ENCODE measurements at places on chromosomes 3 and 15.

DNA sequence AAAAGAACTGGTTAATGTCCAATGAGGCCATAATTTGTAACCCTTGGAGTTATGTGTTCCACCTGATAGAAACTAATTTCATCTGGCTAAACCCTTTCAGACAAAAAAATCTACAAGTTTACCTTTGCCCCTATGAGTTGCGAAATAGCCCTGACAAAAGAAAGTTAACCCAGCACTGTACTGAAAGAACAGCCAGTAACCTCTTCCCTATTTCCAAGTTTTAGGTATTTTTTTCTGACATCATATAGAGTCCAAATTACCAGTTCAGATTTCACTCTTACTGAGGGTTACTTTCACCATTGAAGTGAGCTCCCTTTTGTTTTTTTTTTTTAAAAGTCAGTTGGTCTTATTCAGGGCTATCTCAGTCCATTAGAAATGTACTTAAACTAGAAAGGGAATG is 42.8 kb upstream of the PTPRG start:
- DNase-seq = no peak

DNA sequence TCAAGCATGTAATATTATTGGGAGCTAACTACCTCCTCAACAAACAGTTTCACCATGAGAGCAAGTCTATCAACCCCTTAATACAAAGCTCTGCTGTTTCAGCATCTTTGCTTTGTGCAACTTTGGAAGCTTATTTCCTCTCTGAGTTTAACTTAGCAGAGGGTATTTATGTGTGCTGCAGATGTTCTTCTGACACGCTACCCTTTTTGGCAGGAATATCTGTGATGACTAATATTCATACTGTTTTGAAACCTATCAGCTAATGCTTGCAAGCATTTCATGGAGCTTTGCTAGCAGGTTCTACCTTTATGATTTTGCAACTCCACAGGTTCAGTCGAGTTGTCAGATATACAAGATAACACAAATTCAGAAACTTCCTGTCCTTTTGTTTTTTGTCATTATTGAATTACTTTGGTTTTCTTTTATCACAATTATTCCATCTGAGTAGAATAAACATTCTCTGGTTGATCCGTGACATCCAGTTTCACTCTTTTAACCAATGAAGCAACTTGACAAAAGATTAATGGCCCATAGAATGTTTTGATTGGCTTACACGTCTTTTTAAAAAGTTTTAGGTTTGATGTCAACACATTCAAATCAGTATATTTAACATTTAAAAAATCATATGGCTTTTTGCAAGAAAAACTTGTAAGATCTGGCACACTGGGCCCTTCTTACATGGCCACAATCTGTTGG is 1.7 kb upstream of the SLC9A9 start:
- DNase-seq = peak; percentile 15

- no peak for DNase-seq
Measured at GRCh38 chr3:151896246-151897012, 23.0 kb downstream of the SUCNR1 start.

- DNase-seq = no peak
Measured at GRCh38 chr3:127252446-127252845, 35.4 kb downstream of the PRR20G start.

DNA sequence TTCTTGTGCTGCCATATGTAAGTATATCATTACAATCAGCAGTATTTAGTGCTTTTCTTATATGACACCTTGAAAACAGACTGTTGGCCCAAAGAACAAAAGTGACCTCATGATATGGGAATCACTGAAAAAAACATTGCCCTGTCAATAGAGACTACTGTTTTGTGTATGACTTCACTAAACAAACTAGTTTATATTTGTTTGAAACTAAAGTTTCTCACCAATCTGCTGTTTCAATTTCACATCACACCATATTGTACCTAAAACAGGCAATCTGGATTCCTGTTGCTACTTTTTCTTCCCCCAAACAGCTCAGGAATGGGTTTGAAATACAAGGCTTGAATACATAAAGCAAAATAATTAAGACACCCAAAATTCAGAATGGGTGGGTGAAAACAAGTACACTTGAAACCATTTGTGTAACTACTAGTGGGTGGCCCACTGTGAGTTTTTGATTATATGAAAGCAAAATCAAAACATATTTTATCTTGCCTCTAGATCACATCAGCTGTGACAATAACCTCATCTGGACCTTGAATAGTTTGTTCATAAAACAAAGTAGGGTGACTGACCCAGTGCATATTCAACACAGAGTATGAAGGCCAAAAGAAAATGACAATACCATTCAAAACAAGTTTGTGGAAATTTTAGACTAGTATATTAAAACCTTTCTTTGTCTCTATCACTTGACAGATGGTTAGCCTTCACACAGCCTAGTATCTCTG is 5.9 kb downstream of the ZBTB20 start:
- no peak for DNase-seq

- no peak for DNase-seq
Measured at GRCh38 chr15:61951949-61952348, 108.3 kb downstream of the VPS13C start.

DNA sequence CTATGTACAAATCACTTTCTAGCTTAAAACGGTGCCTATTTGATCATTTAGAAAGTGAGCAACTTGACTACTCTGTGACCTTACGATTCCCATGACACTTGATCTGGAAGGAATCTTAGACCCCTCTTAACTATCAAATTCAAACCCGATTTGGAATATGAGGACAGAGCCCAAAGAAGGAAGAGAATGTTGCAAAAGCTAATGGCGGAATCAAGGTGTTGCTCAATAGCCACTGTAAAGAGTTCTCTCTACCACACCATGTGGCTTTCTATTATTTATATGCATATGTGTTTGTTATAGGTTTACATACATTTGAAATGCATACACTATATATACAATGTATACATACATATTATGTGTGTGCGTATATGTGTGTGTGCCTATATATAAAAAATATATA is 39.9 kb downstream of the PYDC2 start:
- DNase-seq = no peak

GRCh38 chr3:76134166-76134565 is 348.8 kb upstream of the ZNF717 start:
- no peak for DNase-seq

DNA sequence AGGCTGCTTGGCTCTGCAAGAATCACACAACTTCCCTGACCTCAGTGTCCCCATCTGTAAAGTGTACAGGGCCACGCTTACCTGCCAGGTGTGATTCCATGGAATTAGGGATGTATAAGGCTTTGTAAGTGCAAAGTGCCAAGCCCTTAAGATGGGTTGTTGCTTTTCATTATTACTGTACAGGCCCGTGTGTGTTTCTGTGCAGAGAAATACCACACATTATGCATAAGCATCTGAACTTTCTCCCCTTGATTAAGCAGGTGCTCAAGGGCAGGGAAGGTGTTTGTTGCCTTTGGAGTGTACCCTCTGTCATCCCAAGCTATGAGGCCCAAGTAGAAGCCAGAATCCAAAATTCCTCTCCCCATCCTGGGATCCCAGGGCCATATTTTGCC is 13.6 kb upstream of the HRH1 start:
- DNase-seq = no peak

- no peak for DNase-seq
Measured at GRCh38 chr15:56496635-56497034, 31.7 kb upstream of the MNS1 start.

GRCh38 chr3:99699841-99700240 is 61.4 kb downstream of the COL8A1 start:
- DNase-seq = no peak

DNA sequence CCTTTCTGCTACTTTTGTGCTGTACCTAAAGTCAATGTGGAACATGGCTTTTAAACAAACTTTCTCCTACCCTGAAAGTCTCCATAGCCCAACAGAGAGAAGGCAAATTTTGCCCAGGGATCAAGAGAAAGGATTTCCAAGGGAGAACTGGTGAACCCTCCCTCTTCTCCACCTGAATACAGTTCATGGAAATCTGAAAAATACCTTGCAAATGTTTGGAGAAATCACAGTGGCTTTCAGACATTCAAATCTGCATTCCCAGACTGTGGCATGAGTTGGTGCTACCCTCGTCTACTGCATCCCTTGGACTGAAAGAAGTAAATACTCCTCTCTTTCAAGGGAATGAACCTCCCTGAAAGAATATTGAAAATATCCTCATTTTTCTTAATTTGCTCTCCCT is 38.7 kb downstream of the ZIC4 start:
- DNase-seq = no peak

DNA sequence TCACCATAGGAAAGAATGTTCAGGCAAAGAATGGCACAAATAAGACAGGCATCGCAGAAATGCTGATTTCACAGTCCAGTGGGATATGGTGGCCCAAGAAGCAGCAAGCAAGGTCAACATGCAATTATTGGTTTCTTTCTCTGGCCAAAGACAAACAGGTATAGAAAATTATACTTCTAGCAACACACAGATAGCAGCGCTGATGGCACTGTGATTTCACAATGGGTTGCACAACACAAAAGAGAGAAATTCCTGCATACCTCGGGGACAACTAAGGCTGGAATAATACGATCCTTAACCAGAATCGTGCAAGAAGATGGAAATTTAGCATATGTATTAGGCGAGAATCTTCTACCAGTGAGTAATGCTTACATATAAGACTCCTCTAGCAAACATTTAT is 76.3 kb upstream of the NR2F2 start:
- no peak for DNase-seq

DNA sequence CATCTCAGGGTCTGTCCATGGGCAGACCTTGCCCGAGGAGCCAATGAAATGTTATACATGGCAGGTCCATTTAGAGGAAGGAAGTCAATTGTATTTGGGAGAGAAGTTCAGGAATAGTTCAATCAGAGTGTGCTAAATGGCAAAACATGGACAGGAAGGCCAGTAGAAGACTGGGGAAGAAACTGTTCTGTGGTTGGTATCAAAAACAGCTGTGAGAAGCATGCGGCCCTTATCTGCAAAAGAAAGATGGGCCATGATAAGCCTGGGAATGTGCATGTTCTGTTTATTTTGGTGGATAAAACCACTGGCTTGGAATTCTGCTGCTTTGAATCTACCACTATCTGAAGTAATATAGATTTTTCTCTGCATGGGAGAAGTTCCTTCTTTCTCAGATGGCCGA is 100.4 kb downstream of the MCTP2 start:
- DNase-seq = no peak

DNA sequence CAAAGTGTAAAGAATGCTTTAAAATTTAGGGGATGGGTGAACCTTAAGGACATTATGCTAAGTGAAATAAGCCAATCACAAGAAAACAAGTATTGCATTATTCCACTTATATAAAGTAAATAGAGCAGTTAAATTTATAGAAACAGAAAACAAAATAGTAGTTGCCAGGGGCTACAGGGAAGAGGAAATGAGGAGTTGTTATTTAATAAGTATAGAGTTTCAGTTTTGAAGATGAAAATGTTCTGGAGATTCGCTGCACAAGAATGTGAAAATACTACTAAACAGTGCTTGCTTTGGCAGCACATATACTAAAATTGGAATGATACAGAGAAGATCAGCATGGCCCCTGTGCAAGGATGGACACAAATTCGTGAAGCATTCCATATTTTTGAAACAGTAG is 32.0 kb downstream of the DNAH12 start:
- DNase-seq = no peak

DNA sequence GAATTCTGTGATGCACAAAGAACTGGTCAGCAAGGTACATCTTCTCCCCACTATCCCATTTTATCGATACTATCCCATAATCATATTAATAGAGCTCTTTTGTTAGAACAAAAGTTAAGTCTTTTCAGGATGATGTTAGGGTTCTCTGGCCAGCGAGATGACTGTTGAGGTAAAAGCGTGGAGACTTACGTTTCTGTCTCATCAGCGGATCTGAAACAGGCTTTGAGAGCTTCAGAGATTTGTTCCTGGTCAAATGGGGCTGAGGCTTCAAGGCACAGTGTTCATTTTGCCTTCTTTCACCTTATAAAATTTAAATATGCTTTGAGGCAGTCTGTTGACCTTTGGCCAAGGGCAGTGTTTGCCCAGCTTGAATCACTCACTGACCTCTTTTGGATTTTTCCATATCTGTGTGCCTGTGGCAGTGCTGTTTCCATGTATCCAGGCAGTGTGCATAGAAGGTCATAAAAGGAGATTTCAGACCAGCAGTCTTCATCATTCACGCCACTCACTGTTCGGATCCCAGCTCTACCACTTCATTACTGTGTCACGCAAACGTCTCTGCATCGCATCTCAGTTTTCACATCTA is 3.1 kb downstream of the ADAMTSL3 start:
- DNase-seq = no peak

- no peak for DNase-seq
Measured at GRCh38 chr15:73264881-73265280, 103.9 kb downstream of the HCN4 start.

DNA sequence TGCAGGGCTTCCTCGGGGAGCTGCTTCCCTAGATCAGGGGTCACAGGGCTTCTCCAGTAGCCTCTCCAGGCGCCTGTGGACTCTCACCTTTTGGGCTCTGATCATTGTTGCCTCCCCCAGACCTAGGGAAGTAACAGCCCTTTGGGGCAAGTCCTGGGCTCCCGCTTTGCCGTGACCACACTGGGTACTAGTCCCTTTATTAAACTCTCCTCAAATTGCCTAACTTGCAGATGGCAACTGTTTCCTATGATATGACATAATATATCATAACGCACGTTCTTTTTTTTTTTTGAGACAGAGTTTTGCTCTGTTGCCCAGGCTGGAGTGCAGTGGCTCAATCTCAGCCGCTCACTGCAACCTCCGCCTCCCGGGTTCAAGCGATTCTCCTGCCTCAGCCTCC is 17.9 kb upstream of the NRROS start:
- no peak for DNase-seq

- DNase-seq = no peak
Measured at GRCh38 chr15:56920367-56920627, 1.9 kb downstream of the TCF12 start.

GRCh38 chr3:44065311-44066094 is 176.2 kb upstream of the TOPAZ1 start:
- DNase-seq = no peak

DNA sequence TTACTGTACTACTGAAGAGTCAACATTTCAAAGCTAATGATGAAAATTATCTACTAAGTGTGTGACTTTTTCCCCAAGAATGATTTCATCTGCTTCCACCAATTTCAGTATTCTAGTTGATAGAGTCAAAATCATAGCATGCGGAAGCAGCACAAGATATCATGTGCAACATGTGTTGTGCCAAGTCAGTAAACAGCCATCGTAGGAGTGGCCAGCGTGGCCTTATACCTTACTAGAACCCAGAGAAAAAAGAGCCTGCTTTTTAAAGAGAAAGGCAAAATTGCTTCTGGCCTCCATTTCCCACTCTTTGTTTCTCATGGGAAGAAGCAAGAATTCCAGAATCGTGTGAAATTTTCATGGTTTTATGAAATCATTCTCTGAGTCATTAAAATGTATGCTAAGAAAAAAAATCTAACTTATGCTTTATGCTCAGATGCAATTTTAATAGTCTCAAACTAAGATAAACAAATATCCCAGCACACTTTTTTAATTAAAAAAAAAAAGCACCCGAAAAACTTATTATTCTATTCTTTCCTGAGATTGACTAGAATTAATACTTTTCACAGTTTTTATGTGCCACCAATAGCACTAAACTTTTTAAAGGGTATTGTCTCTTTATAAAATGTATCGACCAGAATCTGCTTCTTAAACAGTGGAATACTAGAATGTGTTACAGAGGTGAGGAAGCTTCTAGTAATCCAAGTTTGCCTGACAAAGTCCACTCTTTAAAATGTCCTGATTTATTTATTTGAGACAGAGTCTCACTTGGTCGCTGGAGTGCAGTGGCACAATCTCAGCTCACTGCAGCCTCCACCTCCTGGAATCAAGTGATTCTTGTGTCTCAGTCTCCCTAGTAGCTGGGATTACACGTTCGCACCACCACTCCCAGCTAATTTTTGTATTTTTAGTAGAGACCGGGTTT is 87.3 kb downstream of the MBNL1 start:
- DNase-seq = no peak

Measured in CD4-positive, alpha-beta memory T cell (primary cell).